ENCODE measurements at places on chromosomes 11 and 22.
A peak's percentile ranks its signal among the peaks of the same experiment; 100 is the strongest.

DNA sequence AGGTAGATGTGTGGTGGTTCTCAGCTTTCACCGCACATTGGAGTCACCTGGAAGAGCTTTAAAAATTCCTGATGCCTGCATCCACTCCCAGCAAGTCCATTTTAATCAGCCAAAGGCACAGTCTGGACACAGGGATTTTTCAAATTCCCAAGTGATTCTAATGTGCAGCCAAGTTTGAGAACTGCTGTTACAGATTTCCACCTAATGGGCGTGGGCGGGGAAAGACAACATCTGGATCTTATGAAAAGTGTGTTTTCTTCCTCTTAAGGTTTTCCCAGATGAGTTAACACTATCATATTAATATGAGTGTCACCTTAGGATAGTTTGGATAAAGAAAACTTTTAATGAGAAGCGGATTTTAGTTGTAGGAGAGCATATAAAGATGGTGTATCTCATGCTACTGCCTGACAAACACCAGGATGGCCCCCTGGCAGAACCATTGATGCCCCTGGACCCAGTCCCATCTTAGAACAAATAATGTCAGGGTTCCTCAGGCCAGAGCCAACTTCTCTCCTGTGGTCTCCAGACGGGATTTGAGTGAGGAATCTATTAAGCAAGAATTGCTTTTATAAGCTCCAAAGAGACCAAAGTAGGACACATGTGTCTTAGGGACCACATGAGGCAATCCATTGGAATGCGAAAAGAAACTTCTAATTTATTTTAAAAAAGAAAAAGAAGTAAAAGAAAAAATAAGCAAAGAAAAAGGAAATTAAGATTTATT, 31.9 kb downstream of the POU2AF1 start:
- no peak for DNase-seq

DNA sequence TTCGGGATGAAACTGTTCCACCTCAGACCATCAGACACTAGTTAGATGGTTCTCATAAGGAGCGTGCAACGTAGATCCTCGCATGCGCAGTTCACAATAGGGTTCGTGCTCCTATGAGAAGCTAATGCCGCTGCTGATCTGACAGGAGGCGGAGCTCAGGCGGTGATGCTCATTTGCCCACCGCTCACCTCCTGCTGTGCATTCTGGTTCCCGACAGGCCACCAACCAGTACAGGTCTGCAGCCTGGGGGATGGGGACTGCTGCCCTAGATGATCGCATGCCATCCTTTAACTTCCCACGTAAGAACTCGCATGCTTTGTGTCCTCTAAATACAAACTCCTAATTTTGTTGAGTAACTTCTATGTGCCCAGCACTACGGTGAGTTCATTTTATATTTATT, 62.6 kb downstream of the EFCAB6 start:
- no peak for DNase-seq

DNA sequence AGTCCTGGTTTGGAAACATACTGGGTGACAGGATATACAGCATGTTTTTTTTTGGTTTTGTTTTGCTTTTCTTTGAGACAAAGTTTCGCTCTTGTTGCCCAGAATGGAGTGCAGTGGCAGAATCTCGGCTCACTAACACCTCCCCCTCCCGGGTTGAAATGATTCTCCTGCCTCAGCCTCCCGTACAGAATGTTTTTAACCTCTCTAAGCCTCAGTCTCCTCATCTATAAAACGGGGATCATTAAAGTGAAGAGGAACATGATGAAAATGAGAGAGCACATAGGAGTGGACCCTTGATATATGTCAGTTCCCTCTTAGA, 28.1 kb upstream of the SCARF2 start:
- DNase-seq: no peak

DNA sequence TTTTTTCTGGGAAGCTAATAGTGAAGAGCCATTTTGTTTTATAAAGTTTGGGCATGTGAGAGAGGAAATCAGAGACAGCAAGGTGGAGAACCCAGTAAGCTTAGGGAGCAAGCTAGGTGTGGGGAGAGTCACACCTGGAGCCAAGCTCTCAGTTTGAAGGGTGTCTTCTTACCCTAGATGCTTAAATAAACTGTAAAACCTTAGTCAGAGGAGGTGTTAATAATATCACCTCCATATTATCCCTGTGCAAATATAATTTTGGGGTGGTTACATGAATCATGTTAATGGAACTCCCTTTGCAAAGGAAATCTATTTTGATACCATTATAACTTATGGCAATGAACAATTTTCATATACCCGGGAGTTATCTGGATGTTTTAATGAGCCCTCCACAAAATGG, 246.2 kb upstream of the PLET1 start:
- DNase-seq: no peak

DNA sequence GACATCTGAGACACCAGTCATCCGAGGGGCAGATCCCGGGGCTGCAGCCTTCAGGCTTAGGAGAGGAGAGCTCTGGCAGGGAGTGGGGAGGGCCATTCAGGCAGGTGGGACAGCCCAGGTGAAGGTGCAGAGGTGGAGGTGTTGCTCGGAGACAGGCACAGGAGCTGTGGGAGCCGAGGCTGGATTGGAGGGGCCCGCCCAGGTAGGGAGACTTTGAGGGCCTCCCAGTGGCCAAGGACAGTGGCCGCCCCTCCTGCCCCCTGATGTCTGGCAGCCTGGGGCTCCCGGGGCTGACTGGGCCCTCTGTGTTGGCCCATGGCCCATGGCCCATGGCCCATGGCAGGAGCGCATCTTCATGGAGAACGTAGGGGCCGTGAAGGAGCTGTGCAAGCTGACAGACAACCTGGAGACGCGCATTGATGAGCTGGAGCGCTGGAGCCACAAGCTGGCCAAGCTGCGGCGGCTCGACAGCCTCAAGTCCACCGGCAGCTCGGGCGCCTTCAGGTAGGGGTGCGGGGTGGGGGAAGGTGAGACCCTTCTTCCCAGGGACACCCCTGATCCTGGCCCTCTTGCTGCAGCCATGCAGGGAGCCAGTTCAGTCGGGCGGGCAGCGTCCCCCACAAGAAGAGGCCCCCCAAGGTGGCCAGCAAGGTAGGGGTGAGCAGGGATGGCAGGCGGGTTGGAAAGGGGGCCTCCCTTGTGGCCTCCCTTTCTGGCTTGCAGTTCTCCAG, 13.3 kb downstream of the TMEM258 start:
- no peak for DNase-seq

DNA sequence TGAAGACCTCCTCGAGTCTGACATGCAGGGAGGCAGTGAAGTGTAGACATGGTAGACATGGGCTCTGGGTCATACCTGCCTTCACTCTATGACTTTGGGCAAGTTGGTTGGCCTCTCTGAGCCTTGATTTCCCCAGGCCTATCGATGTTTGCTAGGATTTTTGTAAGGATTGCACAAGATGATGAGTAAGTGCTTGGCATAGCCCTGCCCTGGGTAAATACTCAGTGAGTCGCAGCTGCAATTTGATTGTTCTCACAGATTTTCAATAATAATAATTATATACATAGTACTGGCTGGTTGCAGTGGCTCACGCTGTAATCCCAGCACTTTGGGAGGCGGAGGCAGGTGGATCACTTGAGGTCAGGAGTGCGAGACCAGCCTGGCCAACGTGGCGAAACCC, 18.1 kb downstream of the MCM5 start:
- DNase-seq: no peak

DNA sequence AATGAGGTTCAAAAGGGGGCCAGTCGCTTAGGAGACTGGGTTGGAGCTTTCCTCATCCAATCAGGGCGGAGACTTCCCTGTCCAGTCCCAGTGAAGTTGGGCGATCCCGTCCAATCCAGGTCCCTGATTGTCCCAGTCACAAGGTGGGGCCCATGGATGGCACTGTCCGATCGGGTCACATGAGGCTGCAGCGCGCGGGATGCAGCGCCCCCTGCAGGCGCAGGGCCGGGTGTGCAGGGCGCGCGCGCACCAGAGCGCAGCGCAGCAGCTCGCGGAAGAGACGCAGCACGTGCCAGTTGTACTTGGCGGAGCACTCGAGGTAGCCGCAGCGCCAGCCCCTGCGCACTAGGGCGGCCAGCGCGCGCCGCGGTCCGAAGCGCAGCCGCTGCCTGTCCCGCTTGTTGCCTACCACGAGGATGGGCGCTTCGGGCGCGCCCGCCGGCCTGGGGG, 2.3 kb downstream of the RASL10A start:
- peak; percentile 59 for DNase-seq

DNA sequence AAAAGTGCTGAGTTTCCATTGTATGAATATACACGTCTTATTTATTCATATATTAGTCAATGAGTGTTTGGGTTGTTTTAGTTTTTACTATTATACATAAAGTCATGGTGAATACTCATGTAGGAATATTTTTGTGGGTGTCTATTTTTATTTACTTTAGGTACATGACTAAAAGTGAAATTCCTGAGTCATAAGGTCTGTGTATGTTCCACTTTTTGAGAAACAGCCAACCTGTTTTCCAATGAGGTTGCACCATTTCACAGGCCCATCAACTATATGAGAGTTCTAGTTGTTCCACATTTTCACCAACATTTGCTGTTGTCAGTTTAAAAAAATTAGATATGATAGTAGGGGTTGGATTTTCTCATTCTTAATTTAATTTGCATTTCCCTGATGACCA, 6.6 kb upstream of the OR6X1 start:
- no peak for DNase-seq

DNA sequence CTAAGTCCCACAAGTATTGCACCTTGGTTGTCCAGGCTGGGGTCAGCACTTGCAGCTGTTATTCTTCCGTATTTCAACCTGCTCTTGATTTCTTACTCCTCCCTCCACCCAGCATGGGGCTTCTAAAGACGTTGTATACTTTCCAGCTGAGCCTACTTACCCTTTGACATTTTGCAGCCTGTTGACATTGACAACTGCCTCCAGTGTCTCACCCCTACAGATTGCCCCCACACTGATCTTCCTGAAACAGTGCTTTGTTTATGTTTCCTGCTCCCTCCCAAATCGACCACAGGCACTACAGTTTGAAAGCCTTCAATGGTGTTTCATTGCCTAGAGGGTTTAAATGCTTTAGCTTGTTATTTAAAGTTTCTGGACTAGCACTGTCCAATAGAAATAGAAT, 56.6 kb downstream of the FAM83F start:
- no peak for DNase-seq

- DNase-seq: no peak
Observed at GRCh38 chr11:2887515-2888195, 2.1 kb upstream of the CDKN1C start.

- no peak for DNase-seq
Observed at GRCh38 chr11:40291329-40291728, 1168.1 kb downstream of the LRRC4C start.

- no peak for DNase-seq
Observed at GRCh38 chr11:18994860-18995259, 55.6 kb upstream of the MRGPRX1 start.

DNA sequence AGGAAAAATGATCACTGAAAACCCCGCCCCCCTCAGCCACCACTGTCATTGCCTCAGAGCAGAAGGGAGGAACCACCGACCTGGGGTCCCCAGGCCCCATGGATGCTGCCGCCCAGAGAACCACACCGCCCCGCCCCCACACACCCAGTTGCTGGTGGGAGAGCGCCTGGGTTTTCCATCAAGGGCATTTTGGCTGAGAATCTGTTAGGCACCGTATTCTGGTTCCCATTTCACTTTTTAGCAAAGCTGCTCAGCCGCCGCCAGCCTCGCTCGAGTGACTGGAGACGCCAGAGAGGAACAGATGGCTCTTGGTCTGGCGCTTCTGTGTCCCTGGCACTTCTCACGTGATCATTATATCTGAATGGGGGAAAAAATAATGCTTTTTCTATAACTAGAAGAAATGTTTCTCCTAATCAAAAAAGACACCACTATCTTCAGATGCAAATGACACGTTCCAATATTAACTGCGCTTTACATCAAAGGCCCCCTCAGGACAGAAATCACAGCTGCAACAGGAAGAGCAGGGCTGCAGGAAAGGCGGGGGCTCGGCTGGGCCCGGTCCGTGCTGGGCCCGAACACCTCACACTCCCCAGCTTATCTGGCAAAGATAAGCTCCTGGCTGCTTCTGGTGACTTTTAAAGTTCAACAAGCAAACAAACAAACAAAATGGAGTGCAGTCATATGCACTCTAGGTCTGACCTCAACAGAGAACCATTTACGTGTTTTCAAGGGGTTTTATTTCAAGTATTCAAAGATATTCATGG, 149.8 kb downstream of the MPPED1 start:
- DNase-seq: no peak

- no peak for DNase-seq
Observed at GRCh38 chr11:122897606-122898210, 15.1 kb downstream of the JHY start.

DNA sequence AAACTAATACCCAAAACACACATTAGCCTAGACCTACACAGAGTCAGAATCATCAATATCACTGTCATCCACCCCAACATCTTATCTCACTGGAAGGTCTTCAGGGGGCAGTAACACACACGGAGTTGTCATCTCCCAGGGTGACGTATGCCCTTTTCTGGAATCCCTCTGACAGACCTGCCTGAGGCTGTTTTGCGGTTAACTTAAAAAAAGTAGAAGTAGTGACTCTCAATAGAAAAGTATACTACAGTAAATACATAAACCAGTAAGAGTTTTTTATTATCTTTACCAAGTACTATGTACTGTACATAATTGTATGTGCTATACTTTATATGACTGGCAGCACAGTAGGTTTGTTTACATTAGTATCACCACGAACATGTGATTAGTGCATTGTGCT, 80.5 kb downstream of the PGR start:
- DNase-seq: no peak

DNA sequence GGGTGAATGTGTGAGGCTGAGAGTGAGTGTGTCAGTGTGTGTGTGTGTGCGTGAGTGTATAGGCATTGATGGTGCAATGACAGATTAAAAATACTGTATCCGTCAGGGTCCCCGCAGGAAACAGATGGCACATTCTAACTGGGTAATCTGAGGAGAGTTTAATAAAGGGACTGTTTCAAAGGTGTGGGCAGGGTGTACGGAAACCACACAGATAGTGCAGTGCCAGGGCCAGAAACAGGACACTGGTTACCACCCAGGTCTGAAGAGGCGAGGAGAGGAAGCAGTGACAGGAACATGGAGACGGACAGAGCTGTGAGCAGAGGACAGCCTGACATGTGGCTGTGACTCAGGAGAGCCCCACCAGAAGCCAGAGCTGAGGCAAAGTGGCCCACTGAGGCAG, 16.5 kb downstream of the P2RX3 start:
- DNase-seq: no peak

GRCh38 chr22:49521787-49522224, 305.9 kb downstream of the BRD1 start:
- peak; percentile 45 for DNase-seq

- DNase-seq: no peak
Observed at GRCh38 chr11:75626889-75627529, 41.8 kb downstream of the MAP6 start.

DNA sequence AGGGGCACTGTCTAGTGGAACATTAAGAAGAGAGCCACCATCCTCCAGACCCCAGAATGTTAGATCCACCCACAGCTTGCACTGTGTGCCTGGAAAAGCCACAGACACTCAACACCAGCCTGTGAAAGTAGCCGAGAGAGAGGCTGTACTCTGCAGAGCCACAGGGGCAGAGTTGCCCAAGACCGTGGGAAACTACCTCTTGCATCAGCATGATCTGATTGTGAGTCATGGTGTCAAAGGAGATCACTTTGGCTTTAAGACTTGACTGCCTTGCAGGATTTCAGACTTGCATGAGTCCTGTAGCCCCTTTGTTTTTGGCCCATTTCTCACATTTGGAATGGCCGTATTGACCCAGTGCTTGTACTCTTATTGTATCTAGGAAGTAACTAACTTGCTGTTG, 115.9 kb upstream of the CCDC179 start:
- no peak for DNase-seq
